GM13977 (cell line): ENCODE measurements at places on chromosomes 5 and 9.

GRCh38 chr5:150662731-150663516 is 1.9 kb downstream of the MYOZ3 start:
- DNase-seq, result no peak

- DNase-seq, result no peak
Observed at GRCh38 chr5:172892713-172893112, 58.7 kb downstream of the ERGIC1 start.

DNA sequence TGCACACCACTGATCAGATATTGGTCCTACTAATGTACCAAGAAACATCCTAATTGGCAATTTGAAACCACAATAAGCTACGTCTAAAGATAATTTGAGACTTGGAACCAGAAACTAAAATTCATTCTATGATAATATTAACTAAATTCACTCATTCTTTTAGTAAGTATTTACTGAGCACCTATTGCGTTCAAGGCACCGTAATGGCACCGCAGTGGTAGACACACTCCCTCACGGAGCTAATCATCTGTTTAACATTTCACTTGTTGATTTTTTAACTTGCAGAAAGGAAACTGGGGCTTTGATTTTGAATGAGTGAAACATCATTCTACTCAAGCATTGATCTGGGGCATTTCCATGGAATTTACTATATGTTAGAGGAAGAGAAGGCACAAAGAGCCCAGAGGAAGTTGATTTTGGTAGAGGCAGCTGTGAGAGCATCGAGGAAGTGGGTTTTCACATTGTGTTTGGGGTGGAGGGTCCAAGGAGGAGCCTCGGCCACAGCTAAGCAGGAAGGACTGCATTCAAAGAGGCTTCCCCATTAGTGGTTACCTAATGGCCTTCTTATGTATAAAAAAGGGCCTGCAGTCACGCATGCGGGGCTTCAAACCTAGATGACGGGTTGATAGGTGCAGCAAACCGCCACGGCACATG is 7.1 kb downstream of the RAPGEF1 start:
- DNase-seq, result peak; percentile 62

DNA sequence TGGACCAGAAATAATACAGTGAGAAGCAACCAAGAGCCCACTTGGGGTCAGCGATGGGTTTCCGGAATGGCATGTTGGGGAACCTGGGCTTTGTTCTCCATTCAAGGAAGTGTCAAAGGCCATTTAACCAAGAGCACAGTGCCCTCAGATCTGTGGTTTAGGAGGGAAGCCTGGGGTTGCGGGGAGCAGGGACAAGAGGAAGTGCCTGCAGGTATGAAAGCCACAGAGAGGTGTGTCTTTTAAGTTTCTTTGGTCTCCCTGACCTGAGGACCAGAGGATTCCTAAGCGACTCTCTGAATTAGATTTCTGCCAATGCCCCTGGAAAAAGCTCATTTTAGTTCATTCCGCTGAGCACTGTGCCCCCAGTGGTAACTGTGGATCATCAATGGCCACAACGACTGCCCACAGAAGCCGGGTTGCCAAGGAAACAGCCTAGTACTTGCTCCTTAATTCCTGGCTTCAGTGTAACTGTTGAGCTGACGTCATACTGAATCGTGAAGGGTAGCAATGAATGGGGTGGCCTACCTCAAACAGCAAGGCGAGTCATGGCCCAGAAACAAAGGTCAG is 107.3 kb upstream of the SPIN1 start:
- DNase-seq, result no peak

DNA sequence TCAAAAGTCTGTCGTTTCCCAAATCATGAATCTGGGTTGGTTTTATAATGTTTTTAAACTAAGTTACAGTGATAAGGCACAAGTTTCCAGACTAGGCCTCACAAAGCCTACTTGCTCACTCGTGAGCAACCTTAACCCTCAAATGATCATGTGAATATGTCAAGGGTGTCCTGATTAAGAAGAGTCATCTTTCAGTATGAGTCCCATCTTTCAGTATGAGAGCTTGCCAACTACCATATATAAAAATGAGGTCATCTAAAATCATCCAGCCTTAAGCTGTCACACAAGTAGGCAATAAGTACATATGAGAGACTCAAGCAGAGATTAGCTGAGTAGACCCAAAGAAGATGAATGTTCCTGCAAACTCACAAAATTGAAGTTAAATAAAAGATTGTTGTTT is 668.4 kb upstream of the FAM174A start:
- DNase-seq, result peak; percentile 36
